Activated T-cell treated with anti-CD3 and anti-CD28 coated beads, Interleukin-2, amount 50 U/mL, for 1 hour (primary cell): ENCODE measurements at places on chromosomes 13 and 19.

DNA sequence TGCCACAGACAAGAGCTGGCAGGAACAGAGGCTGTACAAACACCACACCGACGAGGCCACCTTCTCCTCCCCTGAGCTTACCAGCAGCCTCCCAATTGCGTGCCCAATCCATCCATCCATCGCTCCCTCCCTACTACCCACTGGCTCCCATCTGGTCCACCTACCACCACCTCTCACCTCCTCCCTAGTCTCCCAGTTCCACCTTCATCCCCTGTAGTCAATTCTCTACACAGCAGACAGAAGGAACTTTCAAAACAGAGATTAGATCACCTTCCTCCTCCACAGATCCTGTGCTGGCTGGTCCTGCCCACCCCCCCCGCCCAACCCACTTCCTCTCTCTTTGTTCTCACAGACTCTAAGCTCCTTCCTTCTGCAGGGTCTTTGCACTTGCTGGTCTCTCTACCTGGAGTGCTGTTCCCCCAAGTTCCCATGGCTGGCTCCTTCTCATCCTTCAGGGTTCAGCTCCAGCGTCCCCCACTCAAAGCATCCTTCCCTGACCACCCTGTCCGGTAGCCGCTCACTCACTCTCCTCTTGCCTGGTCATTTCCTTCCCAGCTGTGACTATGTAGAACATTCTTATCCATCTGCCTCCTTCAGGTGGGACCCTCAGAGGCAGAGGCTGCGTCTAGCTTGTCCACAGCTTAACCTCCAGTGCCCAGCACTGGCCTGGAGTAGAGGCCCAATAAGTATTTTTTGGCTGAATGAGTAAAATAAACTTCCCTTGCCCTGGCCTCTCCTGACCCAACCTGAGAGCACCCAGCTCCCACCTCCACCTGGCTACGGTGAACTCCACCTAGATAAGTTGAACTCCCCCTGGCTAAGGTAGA lies 23.0 kb downstream of the PIN1 start:
- DNase-seq: peak; percentile 37

- DNase-seq: no peak
Measured at GRCh38 chr13:111233080-111233479, 87.4 kb upstream of the TEX29 start.

- no peak for DNase-seq
Measured at GRCh38 chr13:99133848-99134247, 66.8 kb upstream of the UBAC2 start.

DNA sequence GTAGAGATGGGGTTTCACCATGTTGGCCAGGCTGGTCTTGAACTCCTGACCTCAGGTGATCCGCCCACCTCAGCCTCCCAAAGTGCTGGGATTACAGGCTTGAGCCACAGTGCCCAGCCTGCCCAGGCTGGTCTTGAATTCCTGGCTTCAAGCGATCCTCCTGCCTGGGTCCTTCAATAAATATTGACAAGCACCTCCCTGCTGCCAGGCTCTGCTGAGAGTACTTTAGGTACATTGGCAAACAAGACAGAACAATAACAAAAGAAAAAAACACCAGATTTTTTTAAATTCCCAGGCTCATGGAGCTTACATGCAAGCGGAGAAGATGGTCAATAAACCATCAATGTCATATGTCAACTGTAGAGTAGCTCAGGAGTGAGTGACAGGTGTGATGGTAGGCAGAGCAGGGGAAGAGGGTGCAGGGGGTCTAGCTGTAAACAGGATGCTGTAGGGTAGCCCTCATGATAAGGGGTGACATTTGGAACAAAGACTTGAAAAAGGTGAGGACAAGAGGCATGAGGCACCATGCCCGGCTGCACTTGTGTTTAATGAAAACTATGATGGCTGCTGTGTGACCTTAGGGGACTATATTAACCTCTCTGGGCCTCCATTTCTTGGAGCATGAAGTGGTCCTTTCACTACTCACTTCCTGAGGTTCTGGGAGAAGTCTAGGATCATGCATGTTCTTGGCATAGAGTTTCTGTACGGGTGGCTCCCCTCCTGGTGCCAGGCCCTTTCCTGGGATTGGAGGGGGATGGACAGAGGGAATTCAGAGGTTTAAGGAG lies 19.6 kb downstream of the SULT2B1 start:
- no peak for DNase-seq

DNA sequence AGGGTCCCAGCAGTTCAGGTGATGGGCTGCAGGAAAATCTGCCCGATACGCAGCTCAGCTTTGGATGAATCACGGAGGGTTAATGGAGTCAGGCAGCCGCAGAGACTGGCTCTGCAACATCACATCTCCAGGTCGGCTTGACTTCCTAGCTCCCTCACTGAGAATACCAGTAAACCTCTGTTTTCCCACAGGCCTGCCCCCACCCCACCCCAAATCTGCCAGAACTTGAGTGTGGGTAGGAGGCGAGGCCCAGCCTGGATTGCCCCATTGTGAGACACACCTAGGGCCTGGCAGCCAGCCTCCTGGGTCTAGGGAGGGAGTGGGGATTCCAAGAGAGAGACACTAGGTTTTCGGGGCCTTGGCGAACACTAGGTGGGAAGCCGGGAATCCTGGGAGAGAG lies 3.7 kb upstream of the KRTDAP start:
- DNase-seq: no peak

DNA sequence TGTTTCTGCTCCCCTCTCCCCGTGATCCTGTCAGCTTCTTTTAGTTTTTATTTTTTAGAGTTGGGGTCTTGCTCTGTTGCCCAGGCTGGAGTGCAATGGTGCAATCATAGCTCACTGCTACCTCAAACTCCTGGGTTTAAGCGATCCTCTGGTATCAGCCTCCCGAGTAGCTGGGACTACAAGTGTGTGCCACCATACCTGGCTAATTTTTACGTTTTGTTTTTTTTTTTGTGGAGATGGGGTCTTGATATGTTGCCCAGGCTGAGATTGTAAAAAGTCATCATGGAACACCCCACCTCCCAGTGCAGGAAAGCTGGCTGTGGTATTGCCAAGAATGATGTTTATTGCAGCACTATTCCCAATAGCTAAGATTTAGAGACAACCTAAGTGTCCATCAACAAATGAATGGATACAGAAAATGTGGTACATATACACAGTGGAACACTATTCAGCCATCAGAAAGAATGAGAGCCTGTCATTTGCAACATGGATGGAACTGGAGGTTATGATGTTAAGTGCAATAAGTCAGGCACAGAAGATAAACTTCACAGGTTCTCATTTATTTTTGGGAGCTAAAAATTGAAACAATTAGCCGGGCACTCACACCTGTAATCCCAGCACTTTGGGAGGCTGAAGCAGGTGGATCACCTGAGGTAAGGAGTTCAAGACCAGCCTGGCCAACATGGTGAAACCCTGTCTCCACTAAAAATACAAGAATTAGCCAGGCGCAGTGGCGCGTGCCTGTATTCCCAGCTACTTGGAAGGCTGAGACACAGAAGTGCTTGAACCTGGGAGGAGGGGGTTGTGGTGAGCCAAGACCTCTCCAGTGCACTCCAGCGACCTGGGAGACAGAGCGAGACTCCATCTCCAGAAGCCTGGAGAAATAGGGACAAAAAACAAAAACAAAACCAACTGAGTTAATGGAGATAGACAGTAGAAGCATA lies 6.6 kb upstream of the KLK15 start:
- no peak for DNase-seq

- DNase-seq: no peak
Measured at GRCh38 chr13:45352031-45352430, 11.0 kb upstream of the TPT1 start.

- no peak for DNase-seq
Measured at GRCh38 chr13:25335856-25336255, 34.4 kb downstream of the NUP58 start.

DNA sequence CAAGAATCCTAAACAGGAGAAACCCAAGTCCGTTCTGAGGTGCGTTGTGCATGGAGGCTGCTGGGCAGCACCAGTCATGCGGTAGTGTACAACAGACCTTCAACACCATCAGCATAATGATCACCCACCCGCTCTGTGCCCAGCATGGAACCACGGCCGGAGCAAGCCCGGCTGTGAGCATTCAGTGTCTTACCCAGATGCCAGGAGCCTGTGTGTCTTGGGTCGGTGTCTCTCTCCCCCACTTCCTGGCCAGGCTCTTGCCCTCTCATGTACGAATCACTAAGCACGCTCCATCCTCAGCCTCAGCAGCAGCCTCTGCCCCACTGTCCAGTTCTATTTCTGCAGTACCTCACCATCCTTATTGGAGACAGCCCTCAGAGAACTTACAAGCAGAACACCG lies 231.6 kb upstream of the IRS2 start:
- no peak for DNase-seq

- no peak for DNase-seq
Measured at GRCh38 chr19:45674946-45675345, 6.9 kb downstream of the GIPR start.

GRCh38 chr19:49057636-49058234 lies at the start of gene CGB7:
Gene CGB7, minus strand, starts transcription at chr19:49057749. Its CDS starts 2,374 bp downstream, at chr19:49055375.
- peak; percentile 55 for DNase-seq

DNA sequence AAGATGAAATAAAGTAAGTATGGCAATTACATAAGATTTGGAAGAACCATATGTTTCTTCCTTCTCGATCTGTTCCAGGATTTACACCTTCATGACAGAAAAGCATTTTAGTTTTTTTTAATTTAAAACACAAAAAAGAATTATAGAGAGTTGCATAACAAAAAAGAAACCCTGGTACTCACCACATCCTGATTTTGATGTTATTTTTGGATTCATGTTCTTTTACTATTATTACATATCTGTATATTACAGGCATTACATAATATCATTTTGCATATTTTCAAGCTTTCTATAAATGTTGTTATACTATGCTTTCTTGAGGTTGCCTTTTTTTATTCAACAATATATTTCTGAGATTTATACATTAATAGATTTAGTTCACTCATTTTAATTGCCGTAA lies 6.7 kb upstream of the KATNAL1 start:
- DNase-seq: no peak

DNA sequence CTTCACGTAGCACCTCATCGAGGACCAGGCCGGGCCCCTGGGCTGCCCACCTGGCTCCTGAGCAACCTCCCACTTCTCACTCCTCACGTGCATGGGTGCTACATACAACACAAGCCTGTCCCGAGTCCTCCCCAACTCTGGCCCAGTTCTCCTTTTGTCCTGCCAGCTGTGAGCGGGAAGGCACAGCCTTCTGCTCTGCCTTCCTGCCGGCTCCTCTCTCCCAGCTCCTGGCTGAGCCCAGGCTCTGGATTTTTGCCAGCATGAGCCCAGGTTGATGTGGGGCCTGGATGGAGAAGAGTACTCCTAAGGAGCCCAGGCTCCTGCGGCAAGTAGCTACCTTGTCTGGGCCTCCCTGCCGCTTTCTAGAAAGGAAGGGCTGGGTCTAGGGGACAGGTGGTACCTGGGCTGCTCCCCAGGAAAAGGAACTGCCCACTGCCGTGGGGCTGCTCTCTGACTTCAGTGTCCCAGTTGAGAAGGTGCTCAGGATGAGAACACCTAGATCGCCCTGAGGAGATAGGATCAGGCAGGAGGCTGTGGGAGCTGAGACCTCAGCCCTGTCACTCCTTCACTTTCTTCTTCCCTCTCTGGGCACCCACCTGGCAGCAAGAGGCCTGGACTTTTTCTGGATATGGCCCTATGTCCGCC lies 23.6 kb downstream of the LYL1 start:
- no peak for DNase-seq

- no peak for DNase-seq
Measured at GRCh38 chr13:72121466-72121865, 254.5 kb upstream of the DACH1 start.

DNA sequence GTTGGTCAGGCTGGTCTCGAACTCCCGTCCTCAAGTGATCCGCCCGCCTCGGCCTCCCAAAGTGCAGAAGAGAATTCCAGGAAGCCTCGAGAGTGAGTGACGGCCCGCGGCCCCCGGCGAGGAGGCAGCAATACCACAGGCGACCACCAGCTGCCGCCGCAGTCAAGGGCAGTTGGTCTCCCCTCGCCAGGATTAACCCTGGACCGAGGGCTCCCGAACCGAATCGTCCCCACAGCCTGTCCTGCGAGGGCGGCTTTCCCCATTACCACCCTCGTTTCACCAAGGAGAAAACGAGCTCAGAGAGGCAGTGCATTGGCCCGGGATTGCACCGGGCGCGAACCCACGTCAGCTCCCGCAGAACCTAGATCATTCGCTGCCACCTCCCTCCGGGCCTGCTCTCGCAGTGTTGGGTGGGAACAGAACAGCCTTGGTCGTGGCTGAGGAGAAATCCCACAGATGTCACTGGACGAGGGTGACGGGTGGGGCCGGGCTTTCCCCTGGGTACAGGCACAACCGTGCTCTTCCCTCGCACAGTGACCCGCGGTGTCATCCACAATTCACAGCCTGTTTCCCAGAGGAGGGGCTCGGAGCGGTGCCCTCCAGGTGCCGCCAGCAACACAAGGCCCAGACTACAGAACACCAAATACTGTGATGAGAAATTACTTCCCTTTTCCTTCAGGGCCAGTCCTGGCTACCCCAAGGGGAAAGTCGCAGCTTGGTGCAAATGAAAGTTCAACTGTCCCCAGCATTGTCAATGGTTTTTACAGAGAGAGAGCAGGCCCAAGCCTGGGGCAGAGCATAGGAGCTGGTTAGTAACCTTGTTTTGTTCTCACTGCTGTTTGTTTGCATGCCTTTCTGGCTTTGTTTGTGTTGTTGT lies 24.8 kb downstream of the C2CD4C start:
- no peak for DNase-seq

DNA sequence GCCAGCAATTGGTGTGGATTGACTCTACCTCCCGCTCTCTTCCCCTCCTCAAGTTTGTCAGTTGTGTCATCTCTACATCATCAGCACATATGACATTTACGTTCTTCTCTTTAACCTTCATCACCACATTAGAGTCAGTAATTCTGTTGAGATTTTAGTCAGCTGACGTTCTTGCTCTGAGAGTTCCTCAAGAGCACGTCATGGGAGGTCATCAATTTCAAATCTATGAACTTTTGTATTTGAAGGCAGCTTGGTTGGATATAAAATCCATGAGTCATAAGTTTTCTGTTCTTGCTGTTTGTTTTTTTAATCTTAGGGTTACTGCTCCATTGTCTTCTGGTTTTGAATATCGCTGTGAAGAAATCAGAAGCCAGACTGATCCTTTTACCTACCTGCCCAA lies 21.8 kb upstream of the ARGLU1 start:
- DNase-seq: no peak

DNA sequence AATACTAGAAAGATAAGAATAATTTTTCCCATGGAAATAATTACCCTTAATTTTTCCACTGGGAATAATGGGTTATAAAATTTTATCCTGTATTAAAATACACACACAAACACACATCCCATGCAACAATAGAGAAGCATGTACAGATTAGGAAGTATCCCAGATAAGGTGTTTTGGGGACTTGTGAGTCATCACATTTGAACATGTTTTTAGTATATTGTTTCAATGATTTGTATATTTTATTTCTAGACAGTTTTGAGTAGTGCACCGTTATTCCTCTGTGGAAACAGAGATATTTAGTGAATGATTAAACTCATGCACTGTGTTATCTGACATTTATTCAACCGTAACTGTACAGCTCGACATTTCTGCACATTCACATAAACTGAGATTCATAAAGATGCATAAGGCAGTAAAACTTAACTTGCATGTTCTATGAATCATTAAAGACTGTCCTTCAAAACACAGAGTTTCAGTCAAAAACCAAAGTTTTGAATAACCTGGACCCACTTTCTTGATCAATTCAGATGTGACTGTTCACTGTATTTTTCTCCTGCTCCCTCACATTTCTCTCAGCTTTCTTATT lies 30.1 kb downstream of the KLF12 start:
- no peak for DNase-seq
